CD8-positive, alpha-beta T cell (primary cell): ENCODE measurements at places on chromosomes 16 and 17. TPM values are rescaled to one million over a fixed set of nuclear protein-coding genes. Genes with fewer than 3 reads are reported as not detected.

Gene FAM83G
- total RNA-seq = 3.5 TPM

Gene TMEM98
- not detected for total RNA-seq

Gene CKLF
- total RNA-seq = 7.9 TPM

Gene ITGA3
- 1.6 TPM for total RNA-seq

- DNase-seq = no peak
Measured at GRCh38 chr17:58387834-58388233, 29.5 kb downstream of the RNF43 start.

- DNase-seq = no peak
Measured at GRCh38 chr17:48263731-48264035, 156.1 kb downstream of the SNX11 start.

DNA sequence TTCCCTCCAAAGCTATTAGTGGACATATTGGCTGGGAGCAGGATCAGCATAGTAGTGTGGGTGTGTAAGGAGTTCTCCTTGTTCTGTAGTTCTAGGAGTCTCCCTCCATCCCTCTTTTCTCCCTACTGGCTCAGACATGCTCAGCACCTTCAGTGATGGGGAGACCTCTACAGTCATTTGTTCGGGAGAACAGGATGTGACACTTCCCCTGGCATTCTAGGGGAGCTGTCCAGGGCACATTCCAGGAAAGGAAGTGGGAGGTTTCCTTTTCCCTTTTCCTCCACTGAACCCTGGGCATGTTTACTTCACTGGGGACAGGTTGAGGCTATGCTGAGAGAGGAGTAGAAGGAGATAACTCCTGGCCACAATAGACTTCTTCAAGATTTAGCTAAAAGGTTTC, 86.5 kb downstream of the MYH13 start:
- DNase-seq = no peak
